NCI-H187 (cell line): ENCODE measurements at places on chromosomes 1 and 21.

- DNase-seq: no peak
Measured at GRCh38 chr1:189880135-189880534, 597.5 kb downstream of the BRINP3 start.

DNA sequence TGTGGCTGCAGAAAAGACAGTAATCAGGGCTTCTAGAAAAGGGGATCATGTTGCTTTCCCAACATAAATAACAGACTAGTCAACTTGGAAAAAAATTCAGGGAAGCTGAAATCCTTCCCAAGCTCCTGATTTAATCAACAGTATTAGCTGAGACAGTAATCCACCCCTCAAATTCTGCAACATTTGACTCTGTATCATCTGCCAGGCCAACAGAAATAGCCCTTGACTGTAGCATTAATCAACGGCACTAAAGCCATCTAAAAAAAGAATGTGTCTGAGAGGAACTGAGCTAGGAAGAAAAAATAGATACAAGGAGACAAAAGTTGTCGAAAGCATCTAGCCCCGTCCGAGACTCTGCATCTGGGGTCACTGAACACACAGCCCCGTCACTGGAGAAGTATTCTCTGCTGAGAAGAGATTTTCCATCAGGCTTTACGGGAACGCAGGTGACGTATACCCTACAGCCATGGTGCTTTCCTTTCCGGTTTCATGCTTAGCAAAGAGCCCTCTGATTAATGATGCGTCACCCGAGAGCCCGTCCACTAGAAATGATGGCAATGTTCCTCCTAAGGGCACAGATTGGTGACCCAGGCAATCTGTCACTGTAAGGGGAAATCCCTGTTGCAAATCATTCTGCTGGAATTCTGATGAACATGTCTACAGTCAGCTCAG, 42.1 kb upstream of the TP53BP2 start:
- no peak for DNase-seq

DNA sequence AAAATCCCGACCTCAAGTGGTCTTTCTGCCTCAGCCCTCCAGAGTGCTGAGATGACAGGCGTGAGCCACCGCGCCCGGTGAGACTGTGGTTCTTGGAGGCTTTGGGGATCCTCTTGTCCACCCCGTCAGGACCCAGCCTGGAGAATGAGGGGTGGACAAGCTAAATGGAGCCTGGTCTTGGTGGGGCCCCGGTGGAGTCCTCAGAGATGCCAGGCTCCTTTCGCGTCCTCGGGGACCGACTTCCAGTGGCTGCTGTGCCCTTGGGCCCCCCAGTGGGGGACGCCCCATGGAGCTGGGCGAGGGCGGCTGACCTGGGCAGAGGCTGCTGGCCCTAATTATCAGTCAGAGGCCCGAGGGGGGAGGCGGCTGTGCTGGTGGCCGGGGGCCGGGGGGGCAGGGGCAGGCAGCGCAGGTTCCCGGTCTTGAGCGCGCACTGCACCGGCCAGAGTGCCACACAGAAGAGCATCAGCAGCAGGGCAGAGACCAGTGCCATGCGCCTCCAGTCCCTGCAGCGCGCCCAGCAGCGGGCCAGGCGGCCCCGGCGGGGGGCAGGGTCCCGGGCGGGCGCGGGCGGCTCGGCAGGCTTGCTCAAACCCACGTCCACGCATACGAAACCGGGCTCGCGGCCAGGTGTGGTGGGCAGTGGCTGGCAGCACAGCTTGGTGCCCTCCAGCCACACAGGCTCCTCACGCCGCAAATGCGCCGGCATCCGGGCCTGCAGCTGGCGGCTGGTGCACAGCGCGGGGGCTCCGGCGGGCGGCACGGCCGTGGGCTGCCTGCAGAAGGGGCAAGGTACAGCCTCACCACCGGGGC, 2.4 kb downstream of the RNF223 start:
- no peak for DNase-seq

GRCh38 chr1:230175839-230176238, 108.8 kb downstream of the GALNT2 start:
- no peak for DNase-seq
